ENCODE measurements at places on chromosomes 11 and 22.

- peak; percentile 44 for DNase-seq
These were observed 98.0 kb upstream of the ASPHD2 start for GRCh38 chr22:26330971-26331625.

DNA sequence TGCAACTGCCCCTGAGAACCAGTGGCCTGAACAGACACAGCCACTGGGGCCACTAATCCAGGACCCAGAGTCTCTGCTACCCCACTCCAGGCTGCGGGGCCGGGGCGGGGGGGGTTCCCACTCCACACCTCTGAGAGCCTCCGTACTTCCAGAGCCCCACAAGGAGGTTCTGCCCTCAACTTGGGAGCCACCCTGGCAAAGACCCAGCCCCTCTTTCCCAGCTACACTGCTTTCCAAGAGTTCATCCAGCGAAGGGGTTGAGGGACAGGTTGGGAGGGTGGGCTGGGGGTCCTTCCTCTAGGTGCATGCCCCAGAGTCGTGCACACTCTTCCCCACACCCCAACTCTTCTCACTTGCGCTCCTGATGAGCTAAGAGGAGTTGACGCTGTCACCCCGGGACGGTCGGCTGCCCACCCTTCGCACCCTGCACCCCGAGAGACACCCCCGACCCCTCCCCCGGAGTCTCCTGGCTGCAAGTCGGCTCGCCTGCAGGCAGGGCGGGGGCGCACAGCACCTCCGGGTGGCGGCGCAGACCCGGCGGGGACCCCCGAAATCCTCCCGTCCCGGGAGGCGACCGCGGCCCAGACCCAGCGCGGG lies 531 bp downstream of the RAB3IL1 start:
- no peak for DNase-seq

DNA sequence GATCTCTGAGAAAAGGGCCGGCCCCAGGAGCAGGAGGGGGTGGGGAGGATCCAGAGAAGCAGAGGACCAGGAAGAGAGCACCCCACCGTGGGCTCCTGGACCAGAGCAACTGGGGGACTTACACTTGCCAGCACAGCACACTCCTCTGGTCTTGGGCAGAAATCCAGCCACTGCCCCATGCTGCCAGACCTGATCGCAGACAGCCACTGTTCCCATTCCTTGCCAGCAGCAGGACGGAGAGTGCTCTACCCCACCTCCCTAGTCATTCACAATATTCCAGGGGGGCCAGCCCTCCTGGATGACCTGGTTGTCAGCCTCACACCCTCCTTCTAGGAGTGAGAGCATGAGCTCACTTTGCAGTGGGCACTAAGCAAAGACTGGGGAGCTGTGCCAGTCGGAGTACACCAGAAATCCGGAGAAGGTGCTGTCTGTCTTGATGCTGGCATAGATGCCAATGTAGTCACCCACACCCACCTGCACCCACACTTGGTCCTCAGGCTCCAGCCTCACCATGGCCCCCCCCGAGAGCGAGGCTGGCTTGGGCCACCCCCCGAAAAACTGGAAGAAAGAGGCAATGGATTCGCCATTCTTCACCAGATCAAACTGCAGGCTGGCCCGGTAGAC lies 1.6 kb downstream of the C1QTNF5 start:
- DNase-seq: no peak

DNA sequence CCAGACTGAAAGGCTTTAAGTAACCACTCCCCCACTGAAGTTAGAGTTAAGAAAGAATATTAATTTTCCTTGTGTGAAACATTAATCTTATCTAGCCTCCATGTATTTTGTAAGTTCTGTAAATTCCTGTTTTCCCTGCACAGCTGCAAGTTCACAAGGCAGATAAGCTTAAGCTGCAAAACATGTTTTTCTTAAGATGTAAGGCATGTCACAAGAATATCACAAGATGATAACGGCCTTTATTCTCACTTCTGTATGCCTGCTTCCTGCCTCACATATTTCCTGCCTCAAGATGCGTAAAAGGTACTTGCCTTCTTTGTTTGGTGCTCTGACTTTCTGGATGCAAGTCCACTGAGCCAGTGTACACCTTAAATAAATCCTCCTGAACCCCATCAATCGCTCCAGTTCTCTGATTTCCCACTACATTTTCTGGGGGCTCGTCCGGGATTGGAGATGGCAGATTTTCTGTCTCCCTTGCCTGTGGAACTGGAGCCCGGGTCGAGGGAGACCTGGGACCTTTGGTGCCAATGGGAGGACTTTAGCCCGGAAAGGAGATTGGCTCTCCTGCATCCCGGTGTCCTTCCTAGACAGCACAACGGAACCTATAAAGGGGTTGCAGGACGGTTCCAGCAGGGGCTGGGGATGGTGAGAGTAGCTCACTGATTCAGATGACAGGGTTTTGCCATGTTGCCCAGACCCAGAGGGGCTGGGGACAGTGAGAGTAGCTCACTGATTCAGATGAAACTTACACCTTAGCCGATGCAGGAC lies 30.2 kb downstream of the PPARA start:
- no peak for DNase-seq

- DNase-seq: no peak
These were observed 27.0 kb upstream of the SLC5A1 start for GRCh38 chr22:32016081-32016480.

DNA sequence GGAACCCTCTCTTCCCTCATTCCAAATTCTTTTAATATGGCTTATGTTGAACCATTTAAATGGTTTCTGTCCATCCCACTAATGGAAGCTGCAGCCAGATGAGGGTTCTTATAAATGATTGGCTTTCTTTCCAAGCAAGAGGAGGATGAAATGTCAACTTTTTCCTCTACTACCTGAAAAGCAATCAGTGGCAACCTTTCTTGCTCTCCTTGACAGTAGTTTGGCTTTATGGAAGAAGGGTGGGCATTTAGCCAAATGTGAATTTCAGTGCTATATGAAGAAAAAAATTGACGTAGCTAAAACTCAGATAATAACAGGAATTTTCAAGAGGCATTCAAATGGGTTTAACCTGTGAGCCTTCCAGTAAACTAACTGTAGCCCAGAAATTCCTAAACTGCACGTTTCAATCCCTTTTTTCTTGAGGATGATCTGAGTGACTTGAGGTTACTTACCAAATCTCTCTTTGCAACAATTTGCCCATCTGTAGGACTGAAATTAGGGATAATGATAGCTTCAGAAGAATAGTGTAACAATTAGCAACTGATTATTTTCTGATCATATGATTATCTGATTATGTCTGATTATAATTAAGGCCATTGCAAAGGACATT lies 90.9 kb downstream of the EXT2 start:
- DNase-seq: no peak

- DNase-seq: no peak
These were observed 21.4 kb upstream of the DKK3 start for GRCh38 chr11:12029738-12030363.

- no peak for DNase-seq
These were observed 97.4 kb upstream of the ARHGAP20 start for GRCh38 chr11:110809417-110810199.

- no peak for DNase-seq
These were observed 95.3 kb downstream of the NTM start for GRCh38 chr11:131465746-131466145.

GRCh38 chr11:115242982-115243381 lies 261.2 kb downstream of the CADM1 start:
- DNase-seq: no peak

- DNase-seq: no peak
These were observed 1204.0 kb downstream of the LRRC4C start for GRCh38 chr11:40255457-40255856.

GRCh38 chr11:22044126-22044525 lies 148.8 kb upstream of the ANO5 start:
- no peak for DNase-seq

DNA sequence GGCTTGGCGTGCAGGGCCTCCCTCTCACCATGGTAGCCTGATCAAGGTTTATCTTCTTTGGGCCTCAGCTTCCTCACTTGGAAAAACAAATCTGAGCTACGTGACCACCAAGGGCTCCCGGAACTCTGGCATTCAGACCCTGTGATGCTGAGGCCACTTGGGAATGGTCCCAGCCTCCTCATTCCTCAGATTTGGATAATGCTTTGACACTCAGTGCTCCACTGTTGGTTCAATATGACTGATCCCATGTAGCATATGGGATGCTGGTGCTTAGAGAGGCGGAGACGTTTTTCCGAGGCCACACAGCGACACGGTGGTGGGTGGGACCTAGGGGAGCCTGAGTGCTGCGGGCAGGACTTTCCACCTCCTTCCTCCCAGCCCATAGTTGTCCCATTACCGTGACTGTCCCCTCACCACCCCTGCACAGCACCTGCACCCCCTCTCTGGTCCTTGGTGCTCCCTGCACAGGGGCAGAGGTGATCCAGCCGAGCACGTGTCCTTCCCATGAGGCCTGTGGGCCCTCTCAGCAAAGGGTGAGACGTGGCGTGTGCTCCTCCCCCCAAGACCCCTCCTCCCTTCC lies 23.1 kb downstream of the MB start:
- DNase-seq: no peak

- DNase-seq: no peak
These were observed 667 bp downstream of the DGCR6L start for GRCh38 chr22:20319041-20319744.

DNA sequence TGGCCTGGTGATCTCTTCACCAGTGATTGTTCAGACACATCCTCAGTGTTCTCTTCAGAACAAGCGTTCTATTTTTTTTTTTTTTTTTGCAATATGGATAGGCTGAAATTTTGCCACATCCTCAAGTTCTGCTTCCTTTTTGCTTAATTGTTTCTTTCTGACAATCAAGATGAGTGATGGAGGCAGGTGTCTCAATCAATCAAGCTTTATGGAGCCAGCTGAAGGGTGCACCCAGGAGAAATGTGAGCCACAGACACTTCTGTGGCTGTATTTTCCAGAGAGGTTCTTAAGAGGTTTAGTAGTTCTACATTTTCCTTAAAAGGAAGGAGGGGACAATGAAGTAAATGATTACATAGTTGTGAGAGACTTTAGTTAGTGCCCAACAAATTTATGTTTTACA lies 43.9 kb upstream of the ASPHD2 start:
- no peak for DNase-seq

GRCh38 chr11:94781837-94782236 lies 13.7 kb downstream of the AMOTL1 start:
- DNase-seq: no peak

DNA sequence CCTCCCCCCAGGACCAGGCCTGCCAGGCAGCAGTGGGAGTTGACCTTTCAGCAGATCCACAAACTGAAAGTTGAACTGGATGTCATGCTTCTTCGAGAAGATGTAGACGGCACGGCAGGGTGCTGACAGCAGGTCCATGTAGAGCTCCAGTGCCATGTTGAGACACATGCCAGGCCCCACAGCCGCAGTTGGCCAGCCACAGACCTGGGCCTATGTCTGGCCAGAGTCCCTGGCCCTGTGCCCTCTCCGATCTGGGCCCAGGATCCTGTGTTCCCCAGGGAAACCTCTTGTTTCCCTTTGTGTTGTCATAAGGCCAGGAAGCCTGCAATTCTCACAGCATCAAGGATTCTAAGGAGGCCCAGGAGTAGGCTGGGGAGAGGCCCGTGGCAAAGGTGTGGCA lies at the start of gene GSTT4:
Gene GSTT4 (minus strand): TSS at position 253 of the 400 bp plus-strand sequence. CDS start 97 bp downstream, at position 156.
- DNase-seq: no peak

DNA sequence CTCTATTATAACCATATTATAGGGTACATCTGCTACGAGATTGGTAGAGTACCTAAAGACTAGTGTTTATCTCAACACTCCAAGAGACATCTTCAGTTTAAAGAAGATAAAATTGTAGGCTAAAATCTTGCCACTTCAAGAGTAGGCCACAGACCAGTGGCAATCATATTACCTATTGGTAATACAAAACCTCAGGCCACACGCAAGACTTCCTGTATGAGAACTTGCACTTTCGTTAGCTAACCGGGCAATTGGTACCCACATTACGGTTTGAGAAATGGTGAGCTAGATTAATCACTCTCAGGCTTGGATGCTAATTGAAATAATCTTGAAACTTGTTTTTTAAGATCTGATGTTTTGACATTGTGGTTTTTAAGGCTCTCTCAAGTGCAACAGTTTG lies 772.7 kb downstream of the LRRC4C start:
- DNase-seq: no peak

GRCh38 chr11:10679644-10680043 lies 13.9 kb downstream of the IRAG1 start:
- no peak for DNase-seq

DNA sequence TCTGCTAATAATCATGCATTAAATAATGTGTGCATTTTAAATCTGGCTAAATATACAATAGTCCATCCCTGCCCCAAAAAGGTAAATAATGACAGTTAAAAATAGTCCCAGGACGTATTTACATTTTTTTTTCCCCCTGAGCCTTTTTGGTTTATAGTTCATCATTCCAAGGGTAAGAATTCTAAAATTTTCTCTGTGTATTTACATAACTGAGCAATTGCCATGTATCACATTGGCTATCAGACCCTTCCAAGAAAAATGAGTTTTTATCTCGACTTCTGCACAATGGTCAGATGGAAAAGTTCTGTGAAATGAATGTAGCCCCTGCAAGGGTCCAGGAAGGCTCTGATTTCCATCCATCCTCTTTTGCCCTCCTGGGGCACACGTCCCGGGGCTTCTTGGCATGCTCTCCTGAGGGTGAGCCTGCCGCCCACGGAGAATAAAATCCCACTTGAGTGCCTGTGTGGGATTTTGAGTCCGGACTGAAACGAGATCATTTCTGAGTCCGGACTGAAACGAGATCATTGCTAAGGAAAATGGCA lies 94.1 kb upstream of the ANO1 start:
- no peak for DNase-seq

- no peak for DNase-seq
These were observed 57.0 kb downstream of the PDE2A start for GRCh38 chr11:72617080-72617762.

- no peak for DNase-seq
These were observed 51.3 kb upstream of the OR9G4 start for GRCh38 chr11:56799691-56800210.

DNA sequence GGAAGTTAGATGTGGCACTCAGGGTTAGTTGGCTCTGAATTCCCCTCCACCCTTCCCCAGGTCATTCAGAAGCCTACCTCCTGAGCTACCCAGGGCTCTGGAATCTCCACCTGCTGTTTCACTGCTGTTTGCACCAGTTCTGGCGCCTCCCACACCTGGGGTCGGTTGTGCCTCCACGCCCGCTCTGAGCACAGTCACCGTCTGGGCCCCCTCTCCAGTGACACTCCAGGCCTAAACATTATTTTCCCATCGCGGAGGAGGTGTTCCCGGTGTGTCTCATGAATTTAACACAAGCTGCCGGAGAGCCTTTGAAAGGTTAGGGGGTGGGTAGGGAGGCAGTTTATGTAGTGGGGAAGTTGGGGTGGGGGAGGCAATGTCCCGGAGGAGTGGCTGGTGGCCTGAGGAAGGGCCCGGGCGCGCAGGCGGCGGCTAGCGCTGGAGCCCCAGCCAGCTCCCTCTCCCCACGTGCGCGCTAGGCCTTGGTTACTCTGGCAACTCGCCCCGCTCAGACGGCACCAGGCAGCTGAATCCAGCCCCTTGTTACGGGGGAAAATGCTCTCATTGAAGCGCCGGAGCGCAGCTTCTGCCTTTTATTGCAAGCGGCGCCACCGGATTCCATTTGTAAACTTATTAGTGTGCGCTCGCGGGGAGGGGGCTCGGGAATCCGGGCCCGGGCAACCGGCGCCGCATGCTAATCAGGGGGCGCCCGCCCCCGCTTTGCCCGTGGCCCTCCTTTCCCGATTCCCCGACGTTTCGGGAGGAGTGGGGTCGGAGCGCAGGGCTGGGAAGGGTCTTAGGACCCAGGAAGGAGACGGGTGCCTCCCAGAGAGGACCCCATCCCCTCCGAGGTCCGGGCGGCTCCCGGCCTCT lies 52.4 kb downstream of the GRIK4 start:
- no peak for DNase-seq

All from GM18507 (cell line).